Stimulated activated CD4-positive, alpha-beta T cell treated with anti-CD3 and anti-CD28 coated beads, Interleukin-1b, Interleukin-23, amount 100 ng/mL, for 1 hour (primary cell): ENCODE measurements at places on chromosomes 2 and 18.

DNA sequence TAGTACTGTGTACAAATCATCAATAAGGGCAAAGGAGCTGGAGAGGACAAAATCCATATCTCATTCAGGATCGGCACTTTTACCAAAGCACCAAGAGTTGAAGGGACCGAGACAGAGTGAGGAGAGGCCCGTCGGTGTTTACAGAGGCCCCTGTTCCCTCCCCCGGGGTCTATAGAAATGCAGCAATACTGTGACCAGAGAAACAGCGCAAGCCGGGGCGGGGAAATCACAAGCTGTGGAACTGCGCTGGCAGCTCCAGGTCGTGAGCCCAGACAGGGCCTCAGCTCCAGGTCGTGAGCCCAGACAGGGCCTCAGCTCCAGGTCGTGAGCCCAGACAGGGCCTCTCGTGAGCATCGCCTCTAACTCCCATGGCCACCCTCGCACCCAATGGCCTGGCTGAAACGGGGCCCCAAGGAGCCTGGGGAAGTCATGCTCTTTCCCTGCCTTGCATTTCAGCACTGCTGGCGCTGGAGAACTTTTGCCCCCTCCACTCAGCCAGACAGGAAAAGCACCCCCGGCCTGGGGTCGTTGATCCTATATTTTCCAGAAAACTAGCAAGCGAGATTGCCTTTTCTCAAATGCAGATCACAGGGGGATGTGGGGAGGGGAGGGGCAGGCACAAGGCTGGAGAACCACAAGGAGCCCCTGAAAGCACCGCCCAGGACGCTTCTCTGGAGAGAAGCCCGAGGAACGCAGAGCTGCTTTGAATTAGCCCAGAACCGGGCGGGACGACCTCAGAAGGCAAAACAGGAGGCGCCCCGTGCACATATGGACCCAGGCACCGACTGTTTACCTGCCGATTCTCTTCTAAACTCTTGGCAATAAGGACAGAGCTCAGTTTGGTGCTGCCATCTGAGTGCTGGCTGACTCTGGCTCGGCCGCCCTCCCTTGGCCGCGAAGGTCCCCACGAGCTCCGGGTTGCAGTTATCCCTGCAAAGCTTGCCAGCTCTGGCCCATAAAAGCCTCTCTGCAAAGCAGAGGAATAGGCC, 223.7 kb downstream of the ACKR3 start:
- DNase-seq, result no peak

GRCh38 chr2:58377181-58377580, 136.1 kb upstream of the FANCL start:
- DNase-seq, result no peak

DNA sequence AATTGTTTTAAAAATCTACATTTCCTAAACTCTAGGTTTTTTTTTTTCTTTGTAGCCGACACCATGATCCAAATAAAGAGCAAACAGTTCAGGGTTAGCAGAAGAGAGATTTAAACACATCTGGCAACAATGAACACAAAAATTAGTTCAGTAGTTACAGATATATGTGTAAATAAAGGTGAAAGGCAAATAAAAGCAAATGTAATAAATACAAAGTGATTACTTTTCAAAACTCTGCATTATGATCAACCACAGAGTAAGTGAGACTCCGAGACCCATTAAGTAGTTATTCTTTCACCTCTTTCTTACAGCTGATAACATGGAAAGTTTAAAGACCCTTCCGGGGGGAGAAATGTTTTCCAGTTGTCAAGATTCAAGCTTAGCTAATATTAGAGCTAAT, 716 bp downstream of the CALCRL start:
- DNase-seq, result no peak

DNA sequence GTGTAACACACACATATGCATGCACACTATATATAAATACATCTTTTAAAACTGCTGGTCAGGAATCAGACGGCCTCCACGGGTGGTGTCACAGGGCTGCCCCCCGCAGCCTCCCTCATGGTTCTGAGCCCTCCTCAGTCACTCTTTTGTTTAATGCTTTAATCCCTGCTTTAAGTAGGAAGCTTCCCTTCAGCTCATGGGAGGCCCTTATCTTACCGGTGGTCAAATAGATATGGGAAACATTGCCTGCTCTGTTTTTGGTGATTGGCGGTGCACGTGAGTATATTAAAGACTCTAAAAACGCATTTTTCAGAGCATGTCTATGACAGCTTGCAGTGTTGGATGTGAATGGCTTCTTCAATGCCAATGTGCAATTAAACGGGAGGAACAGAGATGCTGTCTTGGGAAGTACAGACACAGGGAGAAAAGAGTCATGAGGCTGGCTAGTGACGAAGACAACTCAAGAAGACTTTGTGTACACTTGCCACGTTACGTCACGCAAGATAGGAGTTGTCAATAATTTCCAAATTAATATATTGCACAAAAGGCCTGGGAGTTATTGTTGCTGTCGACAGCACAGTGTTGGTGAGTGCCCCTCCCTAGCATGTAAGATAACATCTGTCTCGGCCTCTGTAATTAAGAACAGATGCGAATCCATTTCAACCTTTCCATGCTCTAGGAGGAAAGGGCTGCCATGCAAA, 23.3 kb downstream of the GNLY start:
- DNase-seq, result no peak

DNA sequence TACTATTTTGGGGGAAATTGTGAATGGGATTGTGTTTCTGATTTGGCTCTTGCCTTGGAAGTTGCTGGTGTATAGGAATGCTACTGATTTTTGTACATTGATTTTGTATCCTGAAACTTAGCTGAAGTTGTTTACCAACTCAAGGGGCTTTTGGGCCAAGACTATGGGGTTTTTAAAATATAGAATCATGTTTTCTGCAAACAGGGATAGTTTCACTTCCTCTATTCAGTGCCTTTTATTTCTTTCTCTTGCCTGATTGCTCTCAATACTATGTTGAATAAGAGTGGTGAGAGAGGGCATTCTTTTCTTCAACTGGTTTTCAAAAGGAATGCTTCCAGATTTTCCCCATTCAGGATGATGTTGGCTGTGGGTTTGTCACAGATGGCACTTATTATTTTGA, 1383.8 kb upstream of the ACVR2A start:
- DNase-seq, result no peak

DNA sequence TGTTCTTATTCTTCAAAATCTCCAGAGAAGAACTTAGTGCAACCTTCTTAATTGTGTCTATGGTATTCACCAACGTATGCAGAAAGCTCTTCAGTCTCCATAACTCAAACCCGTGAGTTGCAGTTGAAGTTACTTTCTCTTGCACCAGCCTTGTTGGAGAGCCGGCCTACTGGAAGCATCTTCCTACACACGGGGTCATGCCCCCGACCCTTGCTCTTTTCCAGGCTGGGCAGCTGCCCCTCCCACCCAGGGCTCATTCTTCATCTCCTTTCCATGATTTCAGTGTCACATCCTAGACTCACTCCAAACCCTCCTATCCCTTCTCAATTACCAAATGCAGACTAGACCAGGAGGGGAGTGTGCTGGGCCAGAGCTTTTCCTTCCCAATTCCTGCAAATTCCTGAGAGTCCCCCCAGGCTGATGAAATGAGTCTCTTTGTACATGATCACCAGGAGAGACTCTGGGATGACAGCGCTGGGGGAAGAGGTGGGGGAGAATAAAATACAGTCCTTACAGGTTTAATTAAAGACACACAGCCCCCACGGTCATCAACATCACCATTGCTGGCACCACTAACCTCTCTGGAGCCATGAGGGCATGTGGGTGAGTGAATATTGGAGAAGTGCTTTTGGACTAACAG, 75.3 kb downstream of the COLEC12 start:
- DNase-seq, result no peak

DNA sequence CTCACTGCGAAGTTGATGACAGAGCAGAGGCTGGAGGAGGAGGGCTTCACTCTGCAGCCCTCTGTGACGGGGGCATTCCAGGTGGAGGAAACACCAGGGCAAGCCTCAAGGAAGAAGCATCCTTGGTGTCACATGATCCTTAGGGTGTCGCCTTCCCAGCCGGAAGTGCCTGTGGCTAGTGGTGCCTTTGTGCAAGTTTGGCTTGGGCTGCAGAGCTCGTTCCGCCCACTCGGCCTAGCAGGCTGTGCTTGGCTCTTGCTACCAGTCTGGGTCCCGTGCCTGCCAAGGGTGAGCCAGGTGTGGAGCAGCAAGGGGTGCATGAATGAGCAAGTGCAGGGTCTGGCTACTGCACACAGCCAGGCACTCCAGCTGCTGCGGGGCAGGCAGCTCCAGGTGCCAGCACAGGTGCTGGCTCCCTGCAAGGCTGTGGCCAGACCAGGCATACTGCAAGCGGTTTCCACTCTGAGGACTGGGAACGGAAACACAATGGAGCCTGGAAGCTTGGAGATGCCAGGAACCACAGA, 325.3 kb upstream of the SMIM21 start:
- DNase-seq, result no peak

DNA sequence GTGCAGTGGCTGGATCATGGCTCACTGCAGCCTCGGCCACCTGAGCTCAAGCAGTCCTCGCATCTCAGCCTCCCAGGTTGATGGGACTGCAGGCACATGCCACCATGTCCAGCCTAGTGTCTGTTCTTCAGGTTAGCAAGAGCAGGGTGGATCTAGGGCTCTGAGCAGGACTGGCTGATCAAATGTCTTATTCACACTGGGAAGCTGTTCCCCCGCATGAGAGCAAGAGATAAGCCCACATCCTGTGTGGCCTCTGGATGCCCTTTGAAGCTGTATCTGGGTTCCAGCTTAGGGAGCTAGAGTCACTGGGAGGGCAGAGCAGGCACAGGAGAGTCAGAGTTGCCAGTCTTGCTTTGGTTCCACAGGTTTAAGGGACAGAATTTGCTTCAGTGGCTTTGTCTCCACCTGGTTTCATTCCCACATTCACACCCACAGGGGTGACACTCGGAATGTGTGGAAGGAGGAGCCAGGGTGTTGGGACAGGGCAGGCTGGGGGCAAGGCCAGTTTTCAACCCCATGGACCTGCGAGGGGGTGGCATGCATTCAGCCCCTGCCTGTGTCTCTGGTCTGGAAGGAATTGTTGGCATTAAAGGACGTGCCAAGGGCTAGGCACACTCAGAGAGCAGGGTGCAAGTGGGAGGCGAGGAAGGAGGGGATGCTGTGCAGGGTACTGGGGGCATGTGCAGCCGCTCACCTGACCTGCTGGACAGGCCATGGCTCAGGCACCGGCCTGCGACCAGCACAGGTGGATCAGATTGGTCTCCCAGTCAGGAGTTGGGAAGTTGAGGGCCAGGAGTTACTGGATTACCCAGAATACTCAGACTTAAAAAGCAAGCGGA, 24.5 kb downstream of the PTPN18 start:
- no peak for DNase-seq

- no peak for DNase-seq
Observed at GRCh38 chr2:55490554-55490953, 29.0 kb upstream of the CFAP36 start.

DNA sequence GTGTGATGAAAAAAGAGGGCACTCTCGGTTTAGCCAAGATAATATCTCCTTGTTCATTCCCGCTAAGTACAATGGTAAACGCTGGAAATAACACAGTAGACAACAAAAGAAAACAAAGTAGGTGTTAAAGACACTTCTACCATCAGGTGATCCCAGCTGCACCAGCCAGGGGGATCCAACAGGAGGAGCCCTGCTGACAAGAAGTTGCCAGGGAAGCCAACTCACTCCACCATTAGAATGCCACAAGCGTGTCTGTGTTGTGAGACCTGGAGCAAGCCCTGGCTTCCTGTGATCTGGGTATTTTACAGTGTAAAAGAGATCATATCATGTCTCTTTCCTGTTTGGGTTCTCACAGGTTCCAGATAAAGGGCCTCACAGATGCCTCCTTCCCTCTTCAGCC, 117.0 kb downstream of the GRB14 start:
- no peak for DNase-seq

DNA sequence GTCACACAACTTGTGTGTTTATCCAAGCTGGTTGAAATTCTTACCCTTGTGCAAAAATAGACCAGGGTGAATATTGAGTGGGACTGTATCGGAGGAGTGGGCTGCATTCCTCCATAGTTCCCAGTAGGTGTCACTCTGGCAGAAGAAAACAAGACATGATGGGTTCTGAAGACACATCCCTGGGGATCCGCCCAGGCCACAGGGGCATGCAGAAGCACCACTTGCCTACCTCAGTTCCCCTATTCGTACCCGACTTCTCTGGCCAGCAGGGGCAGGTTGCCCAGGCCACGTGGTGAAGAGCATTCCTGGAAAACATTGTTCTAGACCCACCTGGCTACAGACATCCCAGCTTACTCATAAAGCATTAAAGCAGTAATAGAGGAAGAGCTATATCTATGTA, 168.2 kb downstream of the FAM210A start:
- DNase-seq, result no peak

DNA sequence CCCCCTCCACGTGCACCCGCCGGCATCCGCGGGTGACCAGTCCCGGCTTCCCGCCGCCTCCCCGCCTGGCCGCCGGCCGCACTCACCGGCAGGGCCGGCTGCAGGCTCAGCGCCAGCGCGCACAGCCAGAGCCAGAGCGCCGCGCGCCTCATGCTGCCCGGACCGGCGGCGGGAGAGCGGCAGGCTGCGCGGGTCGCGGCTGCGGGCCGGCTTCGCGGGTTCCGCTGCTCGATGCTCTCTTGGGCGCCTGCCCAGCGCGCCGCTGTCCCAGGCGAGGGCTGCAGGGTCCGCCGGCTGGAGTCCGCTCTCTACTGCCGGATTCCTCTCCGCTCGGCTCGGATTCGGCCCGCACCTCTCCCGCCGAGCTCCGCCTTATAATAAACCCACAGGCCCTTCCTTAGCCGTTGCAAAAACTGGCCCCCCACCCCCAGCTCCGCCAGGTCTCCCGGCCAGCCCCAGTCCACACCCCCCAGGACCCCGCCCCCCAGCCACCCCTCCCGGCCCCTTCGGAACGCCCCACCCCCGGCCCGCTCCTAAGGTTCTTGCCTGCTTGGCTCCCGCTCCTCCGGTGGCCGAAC, at the start of gene SDC1:
Gene SDC1 (minus strand): TSS at position 415 of the 578 bp plus-strand sequence. CDS start 263 bp downstream, at position 152.
- DNase-seq, result no peak

DNA sequence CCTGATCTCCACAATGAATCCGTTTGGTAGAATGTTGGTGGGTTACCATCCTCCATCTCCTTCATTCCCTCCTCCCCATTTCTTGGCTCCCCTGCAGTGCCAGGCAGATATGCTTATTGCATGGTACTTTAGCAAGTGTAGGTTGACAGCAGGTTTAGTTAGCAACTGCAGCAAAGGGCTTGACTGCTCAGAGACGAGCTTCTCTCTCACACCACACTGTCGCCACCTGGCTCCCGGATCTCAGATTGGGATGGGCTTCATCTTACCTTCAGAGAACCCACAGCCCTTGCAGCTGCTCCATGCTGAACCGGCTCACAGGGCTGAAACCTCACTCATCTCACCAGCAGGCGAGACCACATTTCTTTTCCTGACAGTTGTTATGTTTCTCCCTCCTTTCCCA, 88.8 kb downstream of the VWA3B start:
- no peak for DNase-seq

GRCh38 chr18:79476918-79477571, 81.3 kb downstream of the NFATC1 start:
- DNase-seq, result no peak
